ENCODE measurements at places on chromosomes 4 and X.
A peak's percentile ranks its signal among the peaks of the same experiment; 100 is the strongest.

- DNase-seq: peak; percentile 79
Measured at GRCh38 chr4:36285784-36286480, 4.5 kb downstream of the DTHD1 start.

DNA sequence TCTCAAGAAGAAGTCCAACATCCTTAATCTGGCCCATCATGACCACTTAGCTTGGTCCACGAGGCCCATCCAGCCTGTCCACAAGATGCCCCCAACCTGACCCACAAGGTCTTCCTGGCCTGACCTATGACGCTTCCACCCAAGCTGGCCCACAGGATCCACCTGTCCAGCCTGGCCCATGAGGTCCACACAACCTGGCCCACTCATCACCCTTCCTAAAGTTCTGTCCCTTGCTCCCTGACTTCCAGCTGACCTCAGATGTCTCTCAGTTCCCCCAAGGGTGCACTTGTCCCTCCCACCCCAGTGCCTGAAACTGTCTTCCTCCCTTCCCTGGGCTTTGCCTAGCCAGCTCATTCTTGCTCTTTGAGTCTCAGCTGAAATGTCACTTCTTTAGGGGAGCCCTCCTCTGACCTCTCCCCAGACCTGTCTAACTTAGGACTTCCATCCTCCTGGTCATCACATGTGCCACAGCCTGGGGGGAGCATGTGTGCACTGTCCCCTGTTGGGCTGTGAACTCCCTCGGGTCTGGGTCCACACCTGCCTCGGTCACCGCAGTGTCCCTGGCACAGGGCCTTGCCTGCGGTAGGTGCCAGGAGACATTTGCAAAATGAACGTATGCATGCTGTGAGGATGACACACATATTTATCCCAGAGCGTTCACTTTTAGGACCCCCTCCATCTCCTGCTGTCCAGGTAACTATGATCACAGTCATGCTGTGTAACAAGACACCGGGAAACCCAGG, 61.7 kb downstream of the EVC start:
- DNase-seq: no peak

DNA sequence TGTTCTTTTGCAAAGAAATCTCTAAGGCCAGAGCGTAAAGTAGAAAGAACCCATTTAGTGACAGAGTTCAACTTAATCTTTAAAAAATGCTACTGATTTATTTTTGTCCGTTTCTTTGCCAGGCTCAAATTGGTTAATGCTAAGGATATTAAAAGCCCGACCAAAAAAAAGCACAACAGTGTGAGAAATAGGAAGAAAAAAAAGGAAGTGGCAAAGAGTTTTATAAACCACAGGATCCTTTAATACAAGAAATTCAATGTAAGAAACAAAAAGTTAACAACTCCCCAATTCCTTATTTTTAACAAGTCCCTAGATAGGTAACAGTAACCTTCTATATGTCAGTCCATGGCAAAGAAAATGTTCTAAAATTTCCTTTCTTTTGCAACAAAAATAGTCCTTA, 480.4 kb downstream of the ACTRT1 start:
- DNase-seq: no peak

GRCh38 chr4:32140636-32141035, 1420.5 kb downstream of the PCDH7 start:
- peak; percentile 88 for DNase-seq

- DNase-seq: peak; percentile 55
Measured at GRCh38 chrX:30141966-30142365, 73.4 kb upstream of the MAGEB2 start.

GRCh38 chr4:97587912-97588311, 555.4 kb downstream of the STPG2 start:
- DNase-seq: peak; percentile 54

DNA sequence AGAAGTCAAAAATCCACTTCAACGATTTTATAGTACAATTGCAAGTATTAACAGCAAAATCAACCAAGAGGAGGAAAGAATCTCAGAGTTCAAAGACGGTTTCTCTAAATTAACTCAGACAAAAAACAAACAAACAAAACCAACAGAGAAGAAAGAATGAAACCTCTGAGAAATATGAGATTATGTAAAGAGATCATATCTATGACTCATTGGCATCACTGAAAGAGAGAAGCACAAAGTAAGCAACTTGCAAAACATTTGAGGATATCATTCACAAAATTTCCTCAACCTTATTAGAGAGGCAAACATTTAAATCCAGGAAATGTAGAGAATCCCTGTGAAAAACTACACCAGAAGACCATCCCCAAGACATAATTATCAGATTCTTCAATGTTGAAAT, 370.4 kb downstream of the INPP4B start:
- DNase-seq: no peak

DNA sequence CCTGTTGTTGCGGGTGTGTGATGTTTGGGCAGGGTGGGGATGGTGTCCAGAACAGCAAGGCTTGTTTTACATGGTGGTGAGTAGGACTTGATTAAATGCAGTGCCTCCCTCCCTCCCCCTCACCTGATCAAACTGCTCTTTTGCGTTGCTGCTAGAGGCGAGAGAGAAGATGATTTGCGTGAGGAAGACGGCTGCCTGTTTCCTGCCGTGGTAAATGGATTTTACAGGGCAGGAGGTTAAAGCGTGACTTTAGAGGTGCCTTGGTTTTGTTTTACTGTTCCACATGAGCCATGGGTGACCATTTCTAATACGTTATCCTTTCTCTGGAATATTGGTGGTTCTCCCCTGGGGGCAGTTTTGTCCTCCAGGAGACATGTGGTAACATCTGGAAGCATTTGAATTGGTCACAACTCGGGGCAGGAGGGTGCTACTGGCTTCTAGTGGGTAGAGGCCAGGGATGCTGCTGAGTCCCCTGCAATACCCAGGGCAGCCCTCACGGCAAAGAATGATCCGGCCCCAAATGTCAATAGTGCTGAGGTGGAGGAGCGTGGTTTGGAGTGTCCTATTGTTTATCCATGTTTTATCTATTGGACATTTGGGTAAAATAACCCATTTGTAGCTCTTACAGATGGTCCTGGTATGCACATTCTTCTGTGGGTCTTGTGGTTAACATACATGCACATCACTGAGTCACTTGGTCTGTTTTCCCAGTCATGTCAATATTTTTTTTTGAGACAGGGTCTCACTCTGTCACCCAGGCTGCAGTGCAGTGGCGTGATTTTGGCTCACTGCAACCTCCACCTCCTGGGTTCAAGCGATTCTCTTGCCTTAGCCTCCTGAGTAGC, 73.7 kb downstream of the SHROOM2 start:
- DNase-seq: peak; percentile 47

DNA sequence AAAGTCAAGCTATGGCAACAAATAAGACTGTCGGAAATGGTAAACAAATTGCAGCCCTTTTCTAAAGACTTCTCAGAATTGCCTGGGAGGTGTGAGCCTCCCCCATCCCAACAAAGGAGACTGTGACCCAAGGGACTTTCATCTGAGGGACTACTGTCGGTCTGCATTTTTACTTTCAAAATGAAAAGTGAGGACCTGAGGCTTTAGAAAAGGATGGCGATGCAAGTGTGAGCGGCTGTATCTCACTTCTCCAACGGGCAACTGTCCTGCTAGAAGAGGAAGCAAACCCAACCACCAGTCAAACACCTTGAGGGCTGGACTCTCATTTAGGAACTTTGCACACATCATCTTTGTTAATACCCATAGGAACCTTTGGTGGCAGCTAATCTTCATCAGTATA, 62.6 kb upstream of the CLNK start:
- no peak for DNase-seq

- no peak for DNase-seq
Measured at GRCh38 chrX:69565247-69565815, 50.6 kb upstream of the EDA start.

GRCh38 chr4:181951265-181951664, 291.9 kb upstream of the TENM3 start:
- no peak for DNase-seq
